Naive thymus-derived CD8-positive, alpha-beta T cell (primary cell): ENCODE measurements at places on chromosomes 1 and 21. TPM values are rescaled to one million over a fixed set of nuclear protein-coding genes. Genes with fewer than 3 reads are reported as not detected.

Gene FAM131C
- polyA plus RNA-seq: not detected

GRCh38 chr1:190578017-190578416 is 100.4 kb upstream of the BRINP3 start:
- H3K4me1 ChIP-seq: no peaks in the 10 kb centered on the region
- no peak for DNase-seq
- no peak overlapping the region for H3K4me3 ChIP-seq
- no peaks in the 10 kb centered on the region for H3K36me3 ChIP-seq
- no peaks in the 10 kb centered on the region for H3K27me3 ChIP-seq

- DNase-seq: no peak
- no peak overlapping the region for H3K4me3 ChIP-seq
- no peaks in the 10 kb centered on the region for H3K36me3 ChIP-seq
These were observed 86.2 kb downstream of the KCND3 start for GRCh38 chr1:111903148-111903870.

GRCh38 chr1:25810341-25811299 is 9.1 kb upstream of the MTFR1L start:
- no peaks in the 10 kb centered on the region for H3K27me3 ChIP-seq
- no peak overlapping the region for H3K4me3 ChIP-seq
- H3K4me1 ChIP-seq: peaks cover 19% of the 10 kb centered on the region
- peak; percentile 82 for DNase-seq
- peak overlapping the region; percentile 33 for H3K27ac ChIP-seq

DNA sequence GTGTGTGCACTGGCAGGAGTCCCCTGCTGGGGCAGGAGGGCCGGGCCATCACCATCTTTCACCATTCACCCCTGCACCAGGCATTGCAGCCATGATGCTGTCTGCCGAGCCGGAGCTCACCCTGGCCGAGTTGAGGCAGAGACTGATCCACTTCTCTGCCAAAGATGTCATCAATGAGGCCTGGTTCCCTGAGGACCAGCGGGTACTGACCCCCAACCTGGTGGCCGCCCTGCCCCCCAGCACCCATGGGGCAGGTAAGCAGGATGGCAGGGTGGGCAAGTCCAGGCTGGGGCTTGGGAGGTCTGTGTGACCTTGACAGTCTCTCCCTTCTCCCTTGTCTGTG is 18.6 kb downstream of the PCSK9 start:
- no peak for DNase-seq
- H3K27ac ChIP-seq: no peak overlapping the region
- H3K36me3 ChIP-seq: no peaks in the 10 kb centered on the region
- H3K4me1 ChIP-seq: no peaks in the 10 kb centered on the region
- no peak overlapping the region for H3K4me3 ChIP-seq

DNA sequence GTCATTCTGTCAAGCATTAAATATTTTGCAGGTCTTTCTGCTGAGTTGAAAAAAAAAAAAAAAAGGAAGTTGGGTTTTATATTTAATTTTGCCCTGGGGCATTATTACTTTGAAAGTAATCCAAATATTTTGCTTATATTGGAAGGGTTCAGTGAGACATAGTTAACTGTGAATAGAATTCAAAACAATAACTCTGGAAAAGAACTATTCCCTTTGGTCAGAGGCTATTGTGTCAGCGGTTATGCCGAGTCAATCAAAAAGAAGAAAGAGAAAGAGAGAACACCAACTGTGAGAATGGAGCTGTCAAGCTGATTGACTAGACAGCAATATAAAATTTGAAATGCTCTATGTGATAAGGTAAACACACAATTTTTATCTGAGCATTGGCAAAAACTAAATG is 761.7 kb downstream of the ADGRL2 start:
- no peaks in the 10 kb centered on the region for H3K36me3 ChIP-seq
- no peak for DNase-seq
- no peak overlapping the region for H3K27ac ChIP-seq

DNA sequence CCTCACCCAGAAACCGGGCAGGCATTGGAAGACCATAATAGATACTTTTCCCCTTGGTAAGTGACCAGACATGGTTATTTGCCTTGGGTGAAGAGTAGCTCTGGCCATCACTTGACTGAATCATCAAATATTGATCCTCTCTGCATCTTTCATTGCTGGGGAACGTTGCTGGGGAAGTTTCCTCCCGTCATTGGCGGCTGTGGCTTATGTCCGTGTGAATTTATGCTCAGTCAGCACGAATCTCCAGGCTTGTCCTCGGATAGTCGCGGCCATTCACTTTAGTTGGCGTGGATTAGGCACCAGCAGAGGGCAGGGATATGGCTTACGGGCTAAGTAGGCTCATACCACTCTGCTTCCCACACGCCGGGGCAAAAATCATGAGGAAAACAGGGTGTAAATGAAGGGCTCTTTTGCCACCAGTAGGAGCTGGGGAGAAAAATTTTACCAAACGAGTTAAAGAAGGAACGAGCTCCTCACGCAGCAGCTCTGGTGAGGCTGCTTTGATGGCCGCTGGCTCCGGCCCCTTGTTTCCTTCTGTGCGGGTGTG is 473.4 kb downstream of the CAMTA1 start:
- H3K27ac ChIP-seq: no peak overlapping the region
- H3K36me3 ChIP-seq: no peaks in the 10 kb centered on the region
- no peak for DNase-seq
- H3K4me1 ChIP-seq: no peaks in the 10 kb centered on the region

Gene HCN3
- 0.20 TPM for polyA plus RNA-seq

- no peak for DNase-seq
- H3K4me1 ChIP-seq: peaks cover 93% of the 10 kb centered on the region
- no peak overlapping the region for H3K4me3 ChIP-seq
- H3K36me3 ChIP-seq: peaks cover 10% of the 10 kb centered on the region
These were observed 60.3 kb downstream of the CD46 start for GRCh38 chr1:207811920-207812720.

GRCh38 chr1:34406833-34407539 is 230.3 kb downstream of the C1orf94 start:
- H3K4me1 ChIP-seq: no peaks in the 10 kb centered on the region
- H3K36me3 ChIP-seq: no peaks in the 10 kb centered on the region
- no peak for DNase-seq
- peaks cover 11% of the 10 kb centered on the region for H3K27me3 ChIP-seq
- no peak overlapping the region for H3K4me3 ChIP-seq

DNA sequence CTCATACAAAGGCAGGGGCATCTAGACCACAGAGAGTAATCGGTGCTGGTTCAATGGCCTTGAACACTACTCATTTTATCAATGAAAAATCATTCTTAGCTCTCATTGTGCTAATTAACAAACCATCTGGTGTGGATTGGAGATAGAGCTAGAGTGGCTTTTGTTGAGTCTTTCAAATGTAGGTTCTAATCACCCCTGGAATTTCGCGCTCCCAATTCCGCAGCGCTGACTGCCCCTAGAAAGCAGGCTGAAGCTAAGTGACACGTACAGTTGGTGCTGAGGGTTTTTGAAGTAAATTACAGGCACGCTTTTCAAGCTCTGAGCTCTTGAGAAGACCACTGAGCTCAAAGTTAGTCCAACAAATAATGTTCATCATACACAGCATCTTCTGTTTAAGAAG is 31.2 kb upstream of the CA6 start:
- H3K27ac ChIP-seq: peak overlapping the region; percentile 80
- DNase-seq: no peak
- H3K4me3 ChIP-seq: no peak overlapping the region

Gene HAX1
- polyA plus RNA-seq: 170 TPM

Gene GJA9
- polyA plus RNA-seq: not detected

Gene WDR64
- not detected for polyA plus RNA-seq

Gene SPRR5
- not detected for polyA plus RNA-seq

- no peak overlapping the region for H3K4me3 ChIP-seq
- DNase-seq: peak; percentile 22
- H3K27me3 ChIP-seq: no peaks in the 10 kb centered on the region
- H3K4me1 ChIP-seq: peaks cover 11% of the 10 kb centered on the region
- peak overlapping the region; percentile 6 for H3K27ac ChIP-seq
- H3K36me3 ChIP-seq: no peaks in the 10 kb centered on the region
These were observed 254.0 kb downstream of the TOMM20 start for GRCh38 chr1:234874291-234875288.

DNA sequence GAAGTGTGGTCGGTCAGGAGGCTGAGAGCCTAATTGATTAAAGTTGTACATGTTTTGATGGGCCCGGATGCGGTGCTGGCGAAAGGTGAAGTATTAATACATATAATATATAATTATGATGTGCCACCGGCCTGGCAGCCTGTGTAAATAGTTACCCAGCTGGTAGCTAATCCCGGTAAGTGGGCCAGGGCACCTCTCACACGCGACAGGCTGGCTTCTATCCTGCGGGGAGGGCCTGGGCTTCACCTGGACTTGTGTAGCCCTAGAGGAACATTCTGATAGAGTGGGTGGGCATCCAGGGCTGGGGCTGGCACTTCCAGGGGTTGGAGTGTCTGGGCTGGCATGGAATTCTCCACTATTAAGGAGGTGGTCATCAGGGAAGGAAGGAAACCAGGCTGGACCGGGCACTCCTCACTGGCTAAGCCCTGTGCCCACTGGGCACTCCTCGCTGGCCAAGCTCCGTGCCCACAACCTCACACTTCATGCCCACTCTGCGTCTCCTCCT is 48.3 kb downstream of the IGSF21 start:
- H3K4me1 ChIP-seq: no peaks in the 10 kb centered on the region
- H3K4me3 ChIP-seq: no peak overlapping the region
- H3K27me3 ChIP-seq: peaks cover 6% of the 10 kb centered on the region
- H3K27ac ChIP-seq: no peak overlapping the region

GRCh38 chr1:83773059-83773458 is 225.9 kb downstream of the TTLL7 start:
- no peaks in the 10 kb centered on the region for H3K27me3 ChIP-seq
- H3K4me1 ChIP-seq: peaks cover 5% of the 10 kb centered on the region
- no peak overlapping the region for H3K4me3 ChIP-seq
- H3K36me3 ChIP-seq: no peaks in the 10 kb centered on the region
- no peak for DNase-seq
- no peak overlapping the region for H3K27ac ChIP-seq

DNA sequence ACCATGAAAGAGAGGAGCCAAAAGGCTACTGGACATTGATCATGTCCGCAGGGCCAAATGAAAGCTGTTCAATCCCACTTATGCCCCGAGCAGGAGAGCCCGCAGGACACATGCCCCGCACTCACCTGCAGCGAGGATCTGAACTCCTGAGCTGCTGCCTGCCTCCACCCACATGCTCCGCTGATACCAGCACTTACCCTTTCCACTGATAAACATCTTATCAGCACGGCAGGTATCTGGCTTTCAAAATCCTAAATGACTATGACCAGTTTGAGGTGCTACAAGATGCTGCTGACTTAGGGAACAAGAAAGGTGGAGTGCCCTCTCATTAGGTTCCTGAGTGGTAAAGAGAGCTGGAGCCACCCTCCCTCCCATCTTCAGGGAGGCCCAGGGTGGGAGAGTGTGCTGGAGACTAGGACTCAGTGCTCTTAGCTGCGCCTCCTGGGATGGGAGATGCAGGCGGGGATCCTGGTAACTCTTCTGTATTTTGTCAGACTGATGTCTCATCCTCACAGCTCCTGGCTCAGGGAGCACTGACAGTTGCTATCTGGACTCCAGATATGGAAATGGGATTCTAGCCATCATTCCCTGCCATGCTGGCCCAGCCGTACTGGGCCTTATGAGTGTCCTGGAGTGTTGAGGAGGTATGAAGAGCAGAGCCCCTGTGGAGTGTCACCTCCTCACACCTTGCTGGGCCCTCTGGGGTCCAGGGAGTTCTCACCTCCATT is 86.4 kb upstream of the F3 start:
- DNase-seq: no peak
- H3K27me3 ChIP-seq: peaks cover 2% of the 10 kb centered on the region
- H3K4me1 ChIP-seq: no peaks in the 10 kb centered on the region
- H3K36me3 ChIP-seq: no peaks in the 10 kb centered on the region
